Stimulated activated CD8-positive, alpha-beta memory T cell treated with anti-CD3 and anti-CD28 coated beads, Interleukin-4, amount 100 ng/mL, for 4 hours (primary cell): ENCODE measurements at places on chromosomes 16 and 17.

DNA sequence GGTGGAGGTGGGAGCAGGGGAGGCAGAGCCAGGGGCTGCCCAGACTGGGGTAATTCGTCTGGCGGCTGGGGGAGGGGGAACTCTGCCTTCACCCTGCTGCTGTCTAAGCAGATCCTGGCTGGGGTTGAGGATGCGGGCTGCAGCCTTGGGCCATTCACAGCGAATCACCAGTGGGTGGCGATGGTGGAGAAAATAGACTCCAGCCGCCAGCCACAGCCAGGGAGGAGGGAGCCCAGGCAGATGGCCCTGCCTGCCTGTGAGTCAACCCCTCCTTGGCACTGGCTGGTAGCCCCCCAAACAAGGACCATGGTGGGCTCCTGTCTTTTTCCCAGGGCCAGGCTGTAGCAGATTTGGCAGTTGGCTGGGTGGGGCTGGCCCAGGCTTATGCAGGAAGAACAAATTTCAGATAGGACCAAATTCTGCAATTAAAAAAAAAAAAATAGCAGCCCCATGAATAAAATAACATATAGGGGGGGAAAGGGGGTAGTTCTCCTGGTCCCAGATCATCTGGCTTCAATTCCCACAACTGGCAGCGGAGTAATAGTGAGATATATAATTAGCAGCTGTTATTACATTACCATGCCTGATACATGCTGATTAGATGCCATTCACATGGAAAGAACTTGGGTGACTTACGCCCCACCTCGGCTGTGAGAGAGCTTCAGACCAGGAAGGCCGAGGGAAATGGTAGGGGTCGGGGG, 41.5 kb upstream of the CDH5 start:
- DNase-seq: no peak

GRCh38 chr16:2485811-2486507, 11.0 kb downstream of the TBC1D24 start:
- no peak for DNase-seq

DNA sequence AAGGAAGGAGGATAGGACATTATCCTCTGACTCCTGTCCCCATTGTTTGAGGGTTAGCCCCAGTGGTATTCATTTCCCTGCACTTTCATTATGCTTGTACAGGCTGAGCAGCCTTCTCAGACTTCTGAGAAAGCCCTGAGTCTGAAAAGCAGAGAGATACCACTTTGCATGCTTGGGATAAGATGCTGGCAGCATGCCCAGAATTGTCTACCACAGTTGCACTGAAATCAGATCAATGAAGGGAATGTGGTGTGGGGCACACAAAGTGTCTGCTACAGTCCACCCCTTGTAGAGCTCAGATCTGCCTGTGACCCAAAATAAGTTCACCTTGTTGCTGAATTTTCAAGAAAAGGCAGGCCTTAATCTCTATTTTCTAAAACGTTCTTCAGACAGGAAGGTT, 160.6 kb downstream of the CCT6B start:
- DNase-seq: no peak

- DNase-seq: no peak
These were observed 93.9 kb upstream of the FA2H start for GRCh38 chr16:74868501-74868900.

- DNase-seq: no peak
These were observed 44.2 kb downstream of the MARF1 start for GRCh38 chr16:15598648-15599190.

- DNase-seq: no peak
These were observed 63.5 kb downstream of the PCTP start for GRCh38 chr17:55814377-55814776.

- no peak for DNase-seq
These were observed 32.5 kb downstream of the BAIAP2 start for GRCh38 chr17:81067391-81067811.

DNA sequence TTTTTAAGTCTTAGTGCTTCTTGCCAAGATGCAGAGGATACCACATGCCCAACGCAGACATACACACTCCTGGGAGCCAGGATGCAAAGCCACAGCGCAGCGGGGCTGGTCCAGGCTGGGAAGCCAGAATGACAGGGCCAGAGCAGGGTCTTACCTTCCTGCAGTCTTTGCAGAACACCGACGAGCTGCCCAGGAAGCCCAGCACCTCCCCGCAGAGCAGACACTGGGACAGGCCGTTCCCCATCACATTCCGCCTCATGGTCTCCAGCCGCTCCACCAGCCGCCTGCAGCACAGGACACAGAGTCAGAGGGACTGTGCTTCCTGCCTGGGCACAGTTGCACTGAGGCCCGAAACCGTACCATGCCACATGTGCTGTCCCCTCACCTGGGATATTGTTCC, 33.3 kb downstream of the RPH3AL start:
- no peak for DNase-seq

GRCh38 chr17:60959696-60960095, 282.0 kb downstream of the BCAS3 start:
- no peak for DNase-seq

GRCh38 chr16:57537581-57538234, 1.3 kb upstream of the CCDC102A start:
- no peak for DNase-seq

DNA sequence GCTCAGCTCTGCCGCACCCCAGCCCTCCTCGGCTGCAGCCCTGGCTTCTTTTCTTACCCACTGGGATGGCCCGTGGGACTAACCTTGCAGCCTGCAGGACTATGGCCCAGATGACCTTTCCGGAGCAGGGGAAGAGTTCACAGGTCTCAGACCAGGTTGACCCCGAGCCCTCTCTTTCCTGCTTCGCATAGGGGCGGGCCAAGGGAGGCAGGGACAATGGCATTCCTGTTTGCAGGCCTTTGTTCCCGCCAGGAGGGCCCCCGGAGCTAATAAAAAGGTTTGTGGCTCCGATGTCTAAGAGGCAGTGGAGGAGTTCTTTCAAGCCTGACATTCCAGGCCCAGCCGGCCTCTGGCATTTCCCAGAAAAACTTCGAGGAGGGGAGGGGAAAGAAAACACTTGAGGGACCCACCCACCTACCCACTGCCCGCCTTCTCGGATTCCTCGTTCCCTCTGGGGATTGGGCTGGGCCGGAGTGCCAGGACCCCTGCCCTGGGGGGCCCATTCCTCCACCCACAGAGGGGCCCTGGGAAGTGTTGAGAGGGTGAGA, 5.8 kb upstream of the SOCS3 start:
- DNase-seq: no peak

- no peak for DNase-seq
These were observed 80.4 kb downstream of the ABCC12 start for GRCh38 chr16:48075398-48075797.

DNA sequence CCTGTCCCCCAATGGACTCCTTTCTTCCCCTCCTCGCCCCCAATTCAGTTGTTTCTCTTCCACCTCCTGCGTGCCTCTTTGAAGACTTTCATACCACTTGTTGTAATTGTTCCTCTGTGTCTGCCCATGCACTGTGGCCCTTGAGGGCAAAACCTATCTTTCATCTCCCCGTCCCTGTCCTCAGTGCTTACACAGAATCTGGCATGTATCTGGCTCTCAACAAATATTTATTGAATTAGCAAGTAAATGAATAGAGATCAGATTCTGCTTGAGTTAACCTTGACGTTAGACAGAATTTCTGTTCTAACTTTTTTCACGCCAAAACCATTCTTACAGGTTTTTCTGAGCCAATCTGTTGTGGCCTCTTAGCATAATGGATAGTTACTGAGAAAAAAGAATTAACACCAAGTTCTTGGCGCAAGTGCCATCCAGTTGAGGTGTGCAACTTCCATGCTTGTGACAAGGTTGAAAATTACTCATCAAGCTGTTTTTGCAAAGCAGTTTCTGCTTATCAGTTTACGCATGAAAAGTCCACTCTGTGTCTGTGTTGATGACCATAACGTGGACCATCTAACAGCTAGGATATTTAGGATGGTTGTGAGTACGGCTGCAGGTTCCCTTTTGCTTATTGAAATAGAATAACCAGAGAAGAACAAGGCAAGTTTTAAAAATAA, 215.1 kb downstream of the PRKCA start:
- no peak for DNase-seq

GRCh38 chr17:63426917-63427308, 19.2 kb downstream of the CYB561 start:
- no peak for DNase-seq

- DNase-seq: no peak
These were observed 17.7 kb upstream of the PHAF1 start for GRCh38 chr16:67091906-67092566.

DNA sequence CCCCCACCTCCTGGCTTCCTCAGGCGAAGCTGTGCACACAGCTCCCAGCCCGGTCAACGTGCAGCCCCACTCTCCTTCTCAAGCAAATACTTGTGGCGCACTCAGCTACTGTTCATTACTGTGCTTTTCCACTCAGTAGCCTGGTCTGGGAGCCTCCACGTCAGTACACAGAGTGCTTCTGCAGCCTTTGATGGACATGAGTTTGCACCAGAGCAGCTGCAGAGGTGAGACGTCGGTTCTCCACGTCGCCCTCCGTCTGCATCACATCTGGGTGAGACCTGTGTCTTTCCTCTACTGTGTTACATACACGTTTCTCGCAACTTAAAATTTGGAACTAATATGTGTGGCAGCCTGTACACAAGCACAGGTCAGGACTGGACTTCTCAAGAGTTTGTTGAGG, 334.3 kb downstream of the C16orf95 start:
- DNase-seq: no peak

GRCh38 chr16:51629576-51629975, 478.5 kb upstream of the SALL1 start:
- no peak for DNase-seq

DNA sequence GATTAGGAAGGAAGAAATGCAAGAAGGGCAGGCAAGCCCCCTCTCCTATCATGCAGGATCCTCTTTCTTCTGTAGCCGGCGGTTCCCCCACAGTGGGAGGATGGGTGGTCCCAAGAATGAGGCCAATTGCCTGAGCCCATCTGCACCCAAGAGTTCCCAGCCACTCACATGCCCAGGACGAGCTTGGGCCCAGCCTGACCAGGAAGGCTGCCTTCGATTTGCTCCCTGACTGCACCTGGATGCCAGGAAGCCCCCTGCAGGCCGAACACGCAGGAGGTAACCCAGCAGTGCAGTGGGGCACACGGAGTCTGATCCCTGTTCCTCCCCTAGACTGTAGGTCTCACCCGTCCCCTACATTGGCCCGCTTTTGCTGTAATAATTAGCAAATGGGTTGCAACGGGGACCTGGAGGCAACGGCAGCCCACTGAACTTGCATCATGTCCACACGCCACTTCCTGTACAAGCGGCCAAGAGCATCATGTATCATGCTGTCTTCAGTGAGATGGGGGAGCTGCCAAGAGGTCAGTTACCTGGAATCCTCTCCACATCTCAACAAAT, 67.5 kb downstream of the AMFR start:
- DNase-seq: no peak

DNA sequence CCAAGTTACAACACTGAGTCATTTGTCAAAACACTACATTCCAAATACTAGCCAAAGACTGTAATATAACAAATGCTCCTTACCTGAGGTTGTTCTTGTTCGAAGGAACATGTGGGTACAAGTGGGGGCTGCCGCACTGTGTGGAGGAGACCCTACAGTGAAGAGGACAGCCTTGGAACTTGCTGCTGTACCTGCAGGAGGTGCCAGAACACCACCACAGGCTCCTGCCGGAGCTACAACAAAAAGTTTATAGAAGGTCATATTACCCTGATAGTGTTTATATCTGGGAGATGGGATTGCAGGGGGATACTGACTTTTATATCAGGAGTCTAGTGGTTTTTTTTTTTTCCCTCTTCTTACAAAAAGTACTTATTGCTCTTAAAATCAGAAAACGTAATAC, 37.8 kb upstream of the ALDH3A1 start:
- no peak for DNase-seq

- DNase-seq: no peak
These were observed 2.5 kb upstream of the ATP6V0C start for GRCh38 chr16:2511128-2511800.

DNA sequence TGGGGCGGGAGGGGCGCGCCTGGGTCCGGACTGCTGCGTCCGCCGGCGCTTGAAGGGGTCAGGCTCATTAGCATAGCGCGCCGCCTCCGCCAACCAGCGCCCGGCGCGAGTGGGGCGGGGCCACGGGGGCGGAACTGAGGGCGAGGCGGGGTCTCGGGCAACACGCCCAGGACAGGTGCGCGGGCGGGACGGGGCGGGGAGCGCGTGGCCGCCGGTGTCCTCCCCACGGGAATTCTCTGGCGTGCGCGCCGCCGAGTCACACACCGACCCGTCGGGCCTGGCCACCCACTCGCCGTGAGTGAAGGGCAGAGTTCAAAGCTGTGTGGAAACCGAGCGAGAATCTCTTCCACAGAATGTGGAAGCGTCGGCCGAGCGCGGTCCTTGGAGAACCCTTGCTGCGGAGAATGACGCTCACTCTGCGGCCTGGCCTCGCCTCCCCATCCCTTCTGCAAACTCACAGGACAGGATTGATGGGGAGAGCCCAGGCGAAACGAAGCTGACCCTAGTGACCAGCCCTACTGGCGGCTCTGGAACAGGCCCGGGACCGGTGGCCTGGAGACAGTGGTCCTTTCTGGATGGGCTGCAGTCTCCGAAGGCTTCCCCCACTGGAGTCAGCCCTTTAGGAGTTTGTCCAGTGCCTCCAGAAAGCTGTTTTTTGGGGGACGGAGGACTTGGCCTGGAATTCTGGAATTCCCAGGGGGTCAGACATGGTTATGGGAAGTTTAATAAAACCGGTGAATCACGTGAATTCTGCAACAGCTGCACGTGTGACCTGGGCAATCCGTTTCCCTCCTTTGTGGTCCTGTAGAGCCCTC, at the start of gene SNAI3:
SNAI3 (minus strand) TSS at position 69 of the 815 bp plus-strand sequence. CDS start 101 bp downstream, outside the sequence.
- DNase-seq: no peak

- no peak for DNase-seq
These were observed 172.2 kb downstream of the SEC14L1 start for GRCh38 chr17:77312786-77313599.

DNA sequence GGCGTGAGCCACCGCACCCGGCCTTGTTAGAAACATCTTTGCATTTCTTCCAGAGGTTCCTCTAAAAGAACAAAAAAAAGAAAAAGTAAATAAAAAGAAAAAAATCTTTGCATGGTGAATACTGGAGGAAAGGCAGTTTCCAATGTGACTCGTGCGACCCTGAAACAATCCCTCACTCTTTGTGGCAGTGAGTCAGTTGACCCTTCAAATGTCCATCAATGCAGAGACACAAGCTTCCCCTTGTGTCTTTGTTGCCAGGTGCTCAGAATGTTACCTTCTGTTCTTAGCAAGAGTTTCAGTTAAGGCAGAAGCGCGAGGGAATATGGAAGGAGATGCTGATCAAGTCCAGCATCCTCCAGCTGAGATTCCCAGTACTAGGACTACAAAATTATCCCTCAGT, 16.4 kb downstream of the CACNG4 start:
- no peak for DNase-seq

GRCh38 chr17:12592941-12593340, 72.7 kb upstream of the MYOCD start:
- DNase-seq: no peak

GRCh38 chr16:67278773-67279295, 498 bp upstream of the PLEKHG4 start:
- no peak for DNase-seq

- no peak for DNase-seq
These were observed 247.3 kb downstream of the GRIN2A start for GRCh38 chr16:9934723-9935508.
